ENCODE measurements at places on chromosomes 4 and X.

GRCh38 chrX:7925867-7926472 is 1.2 kb downstream of the PNPLA4 start:
- peak; percentile 14 for DNase-seq

DNA sequence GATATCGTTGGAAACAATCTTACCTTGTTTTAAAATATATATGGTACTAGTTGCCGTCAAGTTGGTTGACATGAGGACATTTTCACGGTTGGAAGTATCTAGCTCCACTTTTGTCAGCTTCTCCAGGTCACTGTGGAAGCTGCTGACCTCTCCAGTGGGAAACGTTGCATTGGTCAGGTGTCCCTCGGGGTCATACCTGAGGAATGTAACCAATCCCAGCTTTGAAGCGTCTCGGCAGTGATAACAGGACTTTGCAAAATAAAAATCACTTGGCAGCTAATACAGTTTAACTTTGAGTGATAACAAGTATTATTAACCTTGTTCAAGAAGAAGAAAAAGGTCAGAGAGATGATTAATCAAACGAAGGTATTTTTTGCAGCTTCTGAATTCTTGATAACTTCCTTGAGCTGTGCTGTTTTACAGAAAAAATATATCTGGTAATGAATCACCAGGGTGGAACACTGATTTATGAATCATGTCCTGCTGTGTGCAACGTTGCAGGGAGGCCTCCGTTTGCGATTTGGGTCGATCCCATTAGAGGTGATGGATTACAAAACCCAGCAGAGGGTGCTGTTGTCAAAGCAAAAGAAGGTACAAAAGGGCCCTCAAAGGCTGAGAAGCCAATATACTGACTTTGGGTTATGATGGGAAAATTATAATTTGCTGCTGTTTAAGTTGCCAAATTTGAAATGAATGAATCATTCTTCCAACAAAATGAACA is 60.1 kb downstream of the SH2D1A start:
- peak; percentile 23 for DNase-seq

GRCh38 chr4:93469560-93469959 is 359.0 kb upstream of the ATOH1 start:
- no peak for DNase-seq

GRCh38 chrX:137387646-137388045 is 178.3 kb upstream of the ZIC3 start:
- DNase-seq, result no peak

GRCh38 chr4:53917729-53918128 is 146.7 kb downstream of the CHIC2 start:
- DNase-seq, result no peak

DNA sequence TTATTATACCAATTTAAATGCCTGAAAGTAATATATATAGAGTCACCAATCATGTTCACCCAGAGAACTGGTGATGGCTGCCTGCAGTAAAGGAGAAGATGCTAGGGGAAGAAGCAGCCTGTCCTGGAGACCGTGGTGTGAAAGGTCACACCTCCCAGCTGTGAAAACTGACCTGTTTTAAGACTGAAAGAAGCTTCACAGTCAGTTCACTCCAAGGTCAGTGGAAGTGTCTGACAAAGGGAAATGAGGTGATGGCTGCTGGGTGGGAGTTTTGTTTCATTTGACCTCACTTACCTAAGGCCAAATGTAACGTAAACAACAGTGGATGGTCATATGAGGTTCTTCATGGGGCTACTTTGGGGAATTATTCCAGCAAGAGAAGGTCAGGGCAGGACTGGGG is 352.1 kb upstream of the GATB start:
- DNase-seq, result no peak

DNA sequence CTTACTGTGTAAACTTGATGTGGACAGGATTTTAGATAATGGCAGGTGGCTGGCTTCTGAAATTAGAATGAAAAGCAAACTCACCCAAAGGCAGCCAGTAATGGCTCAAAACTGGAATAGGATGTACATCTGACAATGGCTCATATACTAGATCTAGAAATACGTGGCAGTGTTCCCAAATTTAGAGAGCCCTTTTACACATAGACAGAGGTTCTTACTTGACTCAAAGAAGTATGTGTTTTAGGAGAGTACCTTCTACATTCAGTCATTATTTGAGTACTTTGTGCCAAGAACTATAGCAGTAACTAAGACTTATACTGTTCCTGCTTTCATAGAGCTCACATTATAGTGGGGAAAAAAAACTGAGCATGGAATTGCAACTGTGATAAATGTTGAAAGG is 48.0 kb downstream of the UBE2K start:
- no peak for DNase-seq

All from stimulated activated CD8-positive, alpha-beta memory T cell treated with anti-CD3 and anti-CD28 coated beads, Interleukin-4, amount 100 ng/mL, for 1 hour (primary cell).